ENCODE measurements at places on chromosomes 6 and 20.

DNA sequence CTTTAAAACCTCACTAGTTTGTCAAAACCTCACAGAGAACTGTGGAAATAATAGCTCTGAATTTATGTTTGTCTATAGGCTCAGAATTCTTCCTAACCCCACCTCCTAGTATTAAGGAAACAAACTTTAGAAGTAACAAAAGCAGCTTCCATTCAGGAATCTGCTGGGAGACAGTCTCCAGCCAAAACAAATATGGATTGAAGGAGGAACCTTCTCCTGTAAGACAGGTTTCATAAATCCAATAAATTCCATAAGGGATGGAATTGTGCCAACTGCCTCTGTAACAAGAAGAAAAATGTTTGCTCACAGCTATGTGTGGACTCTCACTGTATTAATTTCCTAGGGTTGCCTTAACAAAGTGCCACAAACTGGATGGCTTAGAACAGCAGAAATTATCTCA, 7.5 kb downstream of the SYCP2 start:
- no peak for DNase-seq

DNA sequence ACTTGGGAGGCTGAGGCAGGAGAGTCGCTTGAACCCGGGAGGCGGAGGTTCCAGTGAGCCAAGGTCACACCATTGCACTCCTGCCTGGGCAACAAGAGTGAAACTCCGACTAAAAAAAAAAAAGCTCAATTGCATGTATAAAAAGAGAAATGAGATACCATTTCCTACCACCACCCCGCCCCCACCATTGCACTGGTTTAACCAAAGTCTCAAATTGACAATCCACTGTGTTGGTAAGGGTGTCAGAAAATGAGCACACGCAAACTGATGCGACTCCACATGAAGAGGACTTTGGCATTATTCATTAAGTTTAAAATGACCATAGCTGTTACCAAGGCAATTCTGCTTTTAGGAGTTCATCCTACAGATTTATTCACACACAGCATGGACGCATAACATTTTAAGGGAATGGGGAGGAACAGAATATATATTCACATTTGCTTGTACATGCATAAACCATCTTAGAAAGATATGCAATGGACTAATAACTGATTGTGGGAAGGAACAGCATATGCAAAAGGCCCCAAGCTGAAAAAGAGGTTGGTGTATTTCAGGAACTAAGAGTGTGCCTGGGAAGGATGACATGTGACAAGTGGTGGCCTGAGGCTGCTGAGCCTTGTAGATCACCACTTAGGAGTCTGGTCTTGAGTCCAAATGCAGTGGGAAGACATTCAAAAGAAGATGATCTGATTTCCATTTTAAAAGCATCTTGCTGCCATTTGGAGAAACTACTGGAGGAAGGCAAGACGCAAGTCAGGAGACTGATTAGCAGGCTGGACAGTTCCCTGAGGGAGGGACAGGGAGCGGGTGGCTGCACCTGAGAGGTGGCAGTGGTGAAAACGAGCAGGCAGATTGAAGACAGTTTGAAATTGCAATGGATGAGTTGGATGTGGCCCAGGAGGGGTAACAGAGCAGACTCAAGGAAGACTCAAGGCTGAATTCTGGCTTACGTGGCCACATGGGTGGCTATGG, 37.2 kb upstream of the PTPN1 start:
- DNase-seq: no peak

DNA sequence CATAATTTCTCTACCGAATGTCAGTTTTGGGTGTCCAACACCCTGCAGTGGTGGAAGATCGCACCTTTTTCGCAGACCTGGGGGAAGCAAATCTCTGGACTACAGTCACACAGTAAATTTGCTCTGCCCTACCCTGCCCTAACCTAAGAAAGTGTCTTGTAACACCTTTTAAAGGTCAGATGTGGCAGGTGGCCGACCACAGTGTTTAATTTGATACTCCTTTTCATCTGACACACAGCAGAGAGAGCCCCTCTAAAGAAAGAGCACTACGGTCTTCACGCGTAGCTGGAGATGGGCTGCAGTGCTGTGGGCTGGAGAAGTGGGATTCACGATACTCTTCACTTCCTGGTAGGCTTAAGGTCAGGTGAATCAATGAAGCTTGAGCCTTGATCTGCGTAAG, 109.9 kb downstream of the TMEM242 start:
- no peak for DNase-seq

- DNase-seq: no peak
Measured at GRCh38 chr6:169253337-169254238, at the start of gene THBS2. Gene THBS2 (minus strand): TSS chr6:169253846. CDS start chr6:169250784, 3,062 bp downstream.

DNA sequence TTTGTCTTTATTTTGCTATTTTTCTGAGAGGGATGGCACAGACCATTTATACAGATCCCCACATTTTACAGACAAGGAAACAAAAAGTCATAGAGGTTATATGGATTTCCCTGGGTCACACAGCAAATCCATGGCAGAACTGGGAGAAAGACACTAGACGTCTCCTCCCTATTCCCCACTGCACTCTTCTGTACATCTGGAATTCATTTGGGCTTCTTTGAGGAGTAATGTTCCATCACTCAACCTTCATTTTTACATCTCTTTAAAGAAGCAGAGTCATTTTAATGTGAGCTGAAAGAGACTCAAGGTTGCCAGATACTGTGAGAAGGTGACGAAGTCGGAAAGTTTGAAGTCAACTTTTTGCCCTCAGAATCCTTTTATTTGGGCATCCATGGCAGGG, 207.3 kb downstream of the OTOR start:
- DNase-seq: no peak

- no peak for DNase-seq
Measured at GRCh38 chr6:6843057-6843627, 254.6 kb downstream of the LY86 start.

GRCh38 chr20:6091661-6092060, 31.2 kb downstream of the FERMT1 start:
- no peak for DNase-seq

GRCh38 chr20:32871627-32872160, 13.0 kb downstream of the EFCAB8 start:
- no peak for DNase-seq

DNA sequence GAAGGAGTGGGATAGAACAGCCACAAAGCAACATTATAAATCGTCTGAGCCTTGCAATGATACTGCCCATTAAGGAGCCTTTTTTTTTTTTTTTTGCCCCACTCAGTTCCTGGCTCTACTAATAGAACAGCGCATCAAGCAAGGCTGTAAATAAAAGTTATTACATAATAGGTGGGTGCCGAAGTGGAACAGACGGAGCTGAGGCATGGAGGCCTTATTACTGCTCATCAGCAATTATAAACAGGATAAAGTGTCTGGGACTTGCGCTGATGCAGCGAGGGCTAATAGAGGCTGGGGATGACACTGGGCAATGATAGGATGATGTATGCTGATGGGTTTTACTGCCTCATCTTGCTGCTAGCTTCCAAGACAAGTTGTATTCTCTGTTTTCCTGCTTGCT, 272.1 kb downstream of the ZFAND3 start:
- DNase-seq: no peak

DNA sequence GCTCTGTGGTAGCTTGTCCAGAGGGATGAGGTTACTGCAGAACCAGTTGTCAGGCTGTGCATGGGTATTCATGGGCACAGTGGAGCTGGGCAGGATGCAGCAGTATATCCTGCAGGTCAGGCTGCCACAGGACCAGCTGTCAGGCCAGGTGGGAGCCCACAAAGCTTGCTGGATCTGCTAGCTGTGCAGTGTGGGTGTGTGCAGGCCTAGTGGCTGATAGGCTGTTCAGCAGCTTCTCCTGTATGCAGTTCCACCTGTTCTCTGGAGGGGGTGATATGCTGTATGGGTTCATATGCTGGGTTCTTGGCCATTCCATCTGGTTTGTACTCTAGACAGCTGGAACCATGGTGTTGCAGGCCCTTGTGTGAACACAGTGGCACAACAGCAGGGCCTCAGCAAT, 40.6 kb upstream of the TPD52L1 start:
- DNase-seq: no peak

DNA sequence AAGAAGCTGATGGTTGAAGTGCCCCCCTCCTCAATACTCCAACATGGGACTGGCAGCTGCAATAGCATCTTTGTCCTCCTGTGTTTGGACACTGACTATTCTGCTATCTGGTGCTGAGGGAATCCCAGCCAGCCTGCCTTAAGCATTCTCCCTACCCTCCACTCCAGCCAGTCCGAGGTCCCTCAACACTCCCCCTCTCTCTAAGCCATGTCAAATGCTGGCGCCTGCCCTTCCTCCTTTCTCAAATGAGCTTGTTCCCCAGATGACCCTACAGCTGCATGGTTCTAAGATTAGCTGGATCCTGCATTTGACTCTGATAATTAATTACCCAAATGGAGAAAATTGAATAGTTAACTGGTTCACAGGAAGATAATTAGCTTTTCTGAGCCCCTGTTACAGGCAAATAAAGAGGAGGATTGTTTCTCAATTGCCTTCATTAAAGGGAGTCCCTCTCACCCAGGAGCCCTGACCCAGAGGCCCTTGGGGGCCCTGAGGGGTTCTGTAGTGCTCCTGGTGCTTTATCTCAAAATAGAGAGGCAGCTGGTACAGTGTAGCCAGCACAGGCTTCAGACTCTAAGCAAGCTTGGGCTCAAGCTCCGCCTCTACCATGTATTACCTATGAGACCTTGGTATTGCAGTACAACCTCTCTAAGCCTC, 37.9 kb upstream of the CHD6 start:
- no peak for DNase-seq

DNA sequence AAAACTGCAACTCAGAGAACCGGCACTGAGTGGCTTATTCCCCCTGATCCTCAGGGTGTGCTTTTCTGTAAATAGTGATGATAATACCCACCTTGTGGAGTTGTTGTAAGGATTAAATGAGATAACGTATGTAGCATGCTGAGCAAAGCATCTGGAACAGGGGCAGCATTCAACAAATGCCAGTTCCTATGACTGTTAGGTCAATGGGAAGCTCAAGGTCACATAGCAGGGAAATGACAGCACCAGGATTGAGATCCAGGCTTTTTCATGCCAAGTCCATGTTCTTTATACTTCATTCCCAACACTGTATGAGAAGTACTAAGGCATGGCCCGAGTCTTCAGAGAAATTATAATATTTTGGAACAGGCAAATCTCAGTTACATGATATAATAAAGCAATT, 5.1 kb downstream of the RCAN2 start:
- no peak for DNase-seq

GRCh38 chr6:6407071-6407741, 86.7 kb upstream of the F13A1 start:
- no peak for DNase-seq

GRCh38 chr20:56957737-56958553, 308.5 kb downstream of the BMP7 start:
- DNase-seq: no peak

DNA sequence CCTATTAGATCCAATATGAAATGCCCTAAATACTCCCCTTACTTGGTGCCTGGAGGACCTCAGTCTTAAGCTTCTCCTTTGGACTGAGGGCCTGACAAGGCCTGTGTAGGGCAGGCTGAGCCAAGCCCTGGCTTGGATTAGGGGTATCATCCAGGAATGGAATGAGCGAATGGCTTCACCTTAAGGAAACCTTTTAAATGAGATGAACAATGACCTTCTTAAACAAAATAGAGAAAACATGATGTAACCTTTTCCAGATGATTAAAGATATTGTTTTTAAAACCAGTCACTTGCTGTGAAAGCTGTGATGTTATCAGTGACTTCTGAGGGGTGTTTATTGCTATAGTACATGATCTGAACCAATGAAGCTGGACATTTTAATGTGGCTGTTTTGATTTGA, 55.5 kb downstream of the TRAF3IP2 start:
- DNase-seq: no peak

DNA sequence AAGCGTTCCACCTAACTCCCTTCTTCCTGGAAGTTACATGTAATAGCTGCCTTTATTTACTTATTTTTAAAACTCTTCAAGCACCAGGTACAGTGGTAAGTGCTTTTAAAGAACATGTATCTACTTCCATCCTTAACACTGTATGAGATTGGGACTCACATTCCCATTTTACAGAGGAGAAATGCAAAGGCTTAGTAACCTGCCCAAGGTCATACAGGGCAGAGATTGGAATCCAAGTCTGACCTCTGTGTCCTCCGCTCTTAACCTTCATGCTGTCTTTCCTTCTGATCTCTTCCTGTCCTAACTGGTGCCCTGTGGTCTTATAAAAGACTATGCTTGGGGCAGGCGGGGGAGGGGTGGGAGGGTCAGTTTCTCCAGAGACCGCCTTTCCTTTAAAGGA, 1.6 kb downstream of the B4GALT5 start:
- DNase-seq: no peak

- DNase-seq: no peak
Measured at GRCh38 chr20:48682529-48683363, 145.1 kb downstream of the PREX1 start.

DNA sequence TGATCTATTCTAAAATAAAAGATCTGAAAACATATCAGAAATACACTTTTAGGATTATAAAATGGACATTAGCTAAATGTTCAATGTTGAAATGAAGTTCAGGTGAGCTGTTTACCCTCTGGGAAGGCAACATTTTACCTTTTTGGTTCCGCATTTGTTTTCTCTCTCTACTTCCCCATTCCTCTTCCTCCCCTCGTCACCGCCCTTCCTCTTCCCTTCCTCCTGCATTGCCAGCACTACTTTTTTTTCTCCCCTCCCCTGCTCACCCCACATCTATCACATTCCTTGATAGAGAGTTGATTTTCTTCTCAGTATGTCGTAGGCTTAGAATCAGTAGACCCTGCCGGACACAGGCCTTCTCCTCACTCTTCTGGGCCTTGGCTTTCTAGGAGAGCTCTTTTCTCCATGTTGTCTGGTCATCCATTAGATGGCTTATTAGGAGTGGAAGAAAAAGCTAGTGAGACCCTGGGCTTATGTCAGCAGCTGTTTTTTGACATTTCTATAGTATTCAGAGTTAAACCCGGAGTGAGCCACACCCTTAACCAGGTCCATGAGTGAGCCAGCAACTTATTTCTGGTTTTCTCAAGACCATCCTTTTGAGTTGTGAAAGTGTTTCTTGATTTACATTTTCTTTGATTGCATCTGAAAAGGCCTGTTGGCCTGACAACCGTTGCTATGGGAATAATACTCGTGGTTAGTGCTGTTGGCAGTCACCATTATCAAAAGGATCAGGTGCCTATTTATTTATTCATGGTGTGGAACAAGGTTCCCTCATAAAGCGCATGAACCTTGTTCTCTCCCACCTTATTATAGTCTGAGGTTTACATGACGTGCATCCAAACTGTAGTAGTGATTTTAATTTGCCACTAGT, 90.9 kb downstream of the DTD1 start:
- no peak for DNase-seq

DNA sequence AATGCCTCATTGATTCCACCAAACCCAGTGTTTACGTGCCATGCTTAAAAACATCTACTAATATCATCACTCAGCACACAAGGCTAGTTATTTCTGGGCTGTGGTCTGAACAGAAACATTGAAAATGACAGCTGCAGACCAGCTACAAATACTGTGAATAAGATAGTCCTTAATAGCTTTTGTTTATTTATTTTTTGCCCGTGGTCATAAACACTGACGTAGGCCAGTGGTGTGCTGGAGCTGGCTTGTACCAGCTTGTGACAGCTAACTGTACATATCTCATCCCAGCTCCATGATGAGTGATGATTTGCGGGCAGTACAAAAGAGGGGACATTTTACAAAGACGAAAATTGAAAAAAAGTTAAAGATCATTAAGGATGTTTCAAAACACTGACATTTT, 1057.0 kb downstream of the EPHA7 start:
- DNase-seq: no peak

All from epithelial cell of prostate (primary cell).